ENCODE measurements at places on chromosomes 12 and 14. TPM values are rescaled to one million over a fixed set of nuclear protein-coding genes. Genes with fewer than 3 reads are reported as not detected.

DNA sequence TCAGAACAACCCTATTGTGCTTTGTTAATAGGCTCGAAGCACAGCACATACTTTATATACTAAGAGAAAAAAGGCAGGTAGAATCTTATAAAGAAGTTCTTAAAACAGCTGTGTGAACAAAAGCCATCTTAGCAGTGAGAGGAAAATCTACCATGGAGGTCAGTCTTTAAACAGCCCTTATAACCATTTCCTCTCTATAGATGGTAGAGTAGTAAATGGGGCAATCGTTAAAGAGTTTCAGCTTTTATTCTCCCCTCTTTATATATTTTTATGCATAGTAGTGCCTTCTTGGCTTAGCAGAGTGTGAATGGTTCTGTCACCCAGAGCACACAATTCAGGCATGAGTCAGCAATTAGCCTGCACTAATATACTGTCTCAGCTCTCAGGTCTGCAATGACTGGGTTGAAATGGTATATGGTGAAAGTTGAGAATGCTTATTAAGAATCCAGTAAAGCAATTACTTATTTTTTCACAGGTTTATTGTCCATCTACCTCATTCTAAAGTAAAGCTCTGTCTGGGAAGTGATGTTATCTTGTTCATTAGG is 305.0 kb downstream of the NELL2 start:
- DNase-seq, result no peak

- DNase-seq, result no peak
These were observed 279.9 kb upstream of the SYT1 start for GRCh38 chr12:78584695-78585094.

GRCh38 chr14:104976198-104977007 is 1.8 kb downstream of the AHNAK2 start:
- peak; percentile 91 for DNase-seq

DNA sequence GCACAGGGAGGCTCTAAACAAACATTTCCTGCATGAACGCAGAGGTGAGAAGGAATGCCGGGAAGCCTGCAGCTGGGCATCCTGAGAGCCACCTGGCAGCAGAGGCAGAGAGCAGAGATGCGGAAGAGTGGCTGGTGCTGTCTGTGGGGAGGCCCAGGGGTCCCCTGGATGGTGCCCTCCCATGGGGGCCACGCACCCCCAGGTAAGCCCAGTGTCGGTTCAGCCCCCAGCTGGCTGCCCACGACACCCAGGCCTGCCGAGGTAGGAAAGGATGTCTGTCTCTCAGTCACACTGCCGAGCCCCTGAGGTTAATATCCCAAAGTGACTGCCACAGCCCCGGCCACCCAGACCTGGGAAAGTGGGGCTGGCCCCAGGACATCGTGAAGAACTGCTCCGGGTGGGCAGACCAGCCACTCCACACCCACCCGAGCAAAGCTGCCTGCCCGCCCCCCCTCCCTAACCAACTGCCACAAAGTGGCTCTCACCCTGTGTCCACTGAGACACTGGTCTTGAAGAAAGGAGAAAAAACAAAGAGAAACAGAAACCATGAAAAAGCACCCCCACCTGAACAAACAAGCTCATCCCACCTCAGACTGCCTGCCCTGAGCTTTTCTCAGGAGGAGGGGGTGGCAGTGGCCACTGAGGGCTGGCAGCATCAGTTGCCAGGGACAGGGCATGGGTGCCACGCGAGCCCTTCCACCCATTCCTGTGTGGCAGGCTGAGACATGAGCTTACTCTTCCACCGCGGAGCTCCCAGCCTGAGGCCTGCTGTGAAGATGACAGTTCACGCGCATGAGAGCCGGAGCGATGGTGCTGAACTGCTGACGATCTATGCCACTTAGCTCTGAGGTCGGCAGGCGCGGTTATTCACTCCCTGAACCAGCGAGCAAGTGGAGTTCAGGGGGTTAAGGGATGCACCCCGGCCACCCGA is 40.8 kb downstream of the CCDC88C start:
- DNase-seq, result no peak

GRCh38 chr14:72708708-72709475 is 185.0 kb downstream of the DPF3 start:
- no peak for DNase-seq

- no peak for DNase-seq
These were observed 4.0 kb downstream of the GLT1D1 start for GRCh38 chr12:128857133-128857763.

- DNase-seq, result no peak
These were observed 18.7 kb downstream of the TSHR start for GRCh38 chr14:80973931-80974641.

- DNase-seq, result peak; percentile 64
These were observed 67.7 kb downstream of the PRKCH start for GRCh38 chr14:61388976-61389576.

DNA sequence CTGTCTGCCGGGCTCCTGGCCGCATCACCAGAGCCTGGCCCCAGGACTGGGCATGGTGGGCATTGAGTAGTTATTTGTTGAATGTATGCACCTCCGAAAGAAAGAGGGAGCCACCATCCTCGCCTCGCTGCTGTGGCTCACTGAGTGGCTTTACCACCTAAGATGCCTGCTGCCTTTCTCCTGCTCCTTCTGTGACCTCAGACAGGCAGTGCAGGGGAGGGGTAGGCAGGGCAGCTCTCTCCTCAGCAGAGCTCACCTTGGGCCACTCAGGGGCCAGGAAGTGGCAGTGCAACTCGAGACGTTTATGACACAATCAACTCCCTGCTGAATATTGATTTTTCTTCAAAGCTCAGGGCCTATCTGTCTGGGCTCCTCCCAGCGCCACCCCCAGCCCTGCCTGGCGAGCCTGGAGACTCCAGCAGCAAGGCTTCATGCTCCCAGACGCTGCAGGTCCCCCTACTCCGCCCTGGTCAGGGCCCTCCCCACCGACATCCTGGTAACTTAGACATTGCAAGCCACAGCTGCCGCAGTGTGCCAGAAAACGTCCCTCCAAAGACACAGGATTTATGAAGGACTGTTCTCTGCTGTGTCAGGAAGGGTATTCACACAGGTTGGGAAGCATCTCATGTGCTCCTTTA is 84.3 kb upstream of the DIO3 start:
- peak; percentile 2 for DNase-seq

GRCh38 chr12:105825141-105825540 is 313.6 kb downstream of the NUAK1 start:
- DNase-seq, result no peak

RAD9B gene
- 2.7 TPM for total RNA-seq

BCL2L2 gene
- 0.85 TPM for total RNA-seq

TMEM106C gene
- total RNA-seq, result 179 TPM

SLC25A47 gene
- total RNA-seq, result not detected

KRT77 gene
- total RNA-seq, result not detected

SDR9C7 gene
- total RNA-seq, result not detected

RAD51AP1 gene
- total RNA-seq, result 44.6 TPM

PLBD1 gene
- not detected for total RNA-seq
